Upper lobe of right lung (tissue), 1 donor: ENCODE measurements at places on chromosomes 7 and 10. TPM values are rescaled to one million over a fixed set of nuclear protein-coding genes. Genes with fewer than 3 reads are reported as not detected.

Gene RBM20
- 0.41 TPM for total RNA-seq

Gene ANKRD61
- total RNA-seq, result not detected

Gene TAS2R41
- total RNA-seq, result not detected

Gene ORC5
- total RNA-seq, result 13.6 TPM

Gene FAM25C
- total RNA-seq, result not detected

Gene SEMA4G
- 6.7 TPM for total RNA-seq

Gene CRHR2
- total RNA-seq, result not detected

Gene MTURN
- total RNA-seq, result 31.3 TPM

Gene POMZP3
- 12.0 TPM for total RNA-seq

- H3K4me3 ChIP-seq, result no peak overlapping the region
- DNase-seq, result peak; percentile 47
- H3K27me3 ChIP-seq, result no peaks in the 10 kb centered on the region
- H3K27ac ChIP-seq, result no peak overlapping the region
- H3K36me3 ChIP-seq, result no peaks in the 10 kb centered on the region
- peaks cover 6% of the 10 kb centered on the region for H3K4me1 ChIP-seq
These were observed 191.0 kb downstream of the MAD1L1 start for GRCh38 chr7:2041496-2042367.

GRCh38 chr7:38481401-38481800 is 149.8 kb downstream of the AMPH start:
- H3K4me3 ChIP-seq, result no peak overlapping the region
- H3K4me1 ChIP-seq, result no peaks in the 10 kb centered on the region
- H3K36me3 ChIP-seq, result no peaks in the 10 kb centered on the region
- no peak for DNase-seq
- no peaks in the 10 kb centered on the region for H3K27me3 ChIP-seq

GRCh38 chr10:96415891-96416554 is 57.2 kb upstream of the OPALIN start:
- no peak for DNase-seq
- H3K36me3 ChIP-seq, result no peaks in the 10 kb centered on the region
- H3K27me3 ChIP-seq, result peaks cover 5% of the 10 kb centered on the region
- no peak overlapping the region for H3K4me3 ChIP-seq
- H3K4me1 ChIP-seq, result peaks cover 3% of the 10 kb centered on the region

DNA sequence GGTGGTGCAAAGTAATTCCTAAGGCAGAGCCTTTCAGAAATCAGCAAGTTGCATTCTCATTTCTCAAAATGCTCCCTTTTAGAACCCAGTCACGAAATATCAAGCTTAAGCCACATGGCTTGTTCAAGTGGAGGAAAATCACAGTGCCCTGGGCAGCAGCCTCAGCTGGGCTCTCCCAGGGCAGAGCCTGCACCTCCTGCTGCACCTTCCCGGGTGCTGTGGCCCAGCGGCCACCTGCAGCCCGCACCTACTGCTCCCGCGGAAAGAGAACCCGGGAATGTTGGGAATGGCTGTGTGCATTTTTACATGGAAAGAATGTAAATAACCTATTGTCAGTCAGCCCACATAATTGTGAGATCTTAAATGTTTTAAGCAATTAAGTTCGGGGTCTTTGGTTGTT is 396.5 kb upstream of the VSTM2A start:
- DNase-seq, result no peak
- H3K27me3 ChIP-seq, result no peaks in the 10 kb centered on the region
- H3K4me3 ChIP-seq, result no peak overlapping the region
- no peak overlapping the region for H3K27ac ChIP-seq
- no peaks in the 10 kb centered on the region for H3K4me1 ChIP-seq
- no peaks in the 10 kb centered on the region for H3K36me3 ChIP-seq

- no peak overlapping the region for H3K4me3 ChIP-seq
- no peaks in the 10 kb centered on the region for H3K4me1 ChIP-seq
- no peaks in the 10 kb centered on the region for H3K27me3 ChIP-seq
- DNase-seq, result no peak
- no peaks in the 10 kb centered on the region for H3K36me3 ChIP-seq
These were observed 1.9 kb upstream of the MYH16 start for GRCh38 chr7:99270702-99271101.

DNA sequence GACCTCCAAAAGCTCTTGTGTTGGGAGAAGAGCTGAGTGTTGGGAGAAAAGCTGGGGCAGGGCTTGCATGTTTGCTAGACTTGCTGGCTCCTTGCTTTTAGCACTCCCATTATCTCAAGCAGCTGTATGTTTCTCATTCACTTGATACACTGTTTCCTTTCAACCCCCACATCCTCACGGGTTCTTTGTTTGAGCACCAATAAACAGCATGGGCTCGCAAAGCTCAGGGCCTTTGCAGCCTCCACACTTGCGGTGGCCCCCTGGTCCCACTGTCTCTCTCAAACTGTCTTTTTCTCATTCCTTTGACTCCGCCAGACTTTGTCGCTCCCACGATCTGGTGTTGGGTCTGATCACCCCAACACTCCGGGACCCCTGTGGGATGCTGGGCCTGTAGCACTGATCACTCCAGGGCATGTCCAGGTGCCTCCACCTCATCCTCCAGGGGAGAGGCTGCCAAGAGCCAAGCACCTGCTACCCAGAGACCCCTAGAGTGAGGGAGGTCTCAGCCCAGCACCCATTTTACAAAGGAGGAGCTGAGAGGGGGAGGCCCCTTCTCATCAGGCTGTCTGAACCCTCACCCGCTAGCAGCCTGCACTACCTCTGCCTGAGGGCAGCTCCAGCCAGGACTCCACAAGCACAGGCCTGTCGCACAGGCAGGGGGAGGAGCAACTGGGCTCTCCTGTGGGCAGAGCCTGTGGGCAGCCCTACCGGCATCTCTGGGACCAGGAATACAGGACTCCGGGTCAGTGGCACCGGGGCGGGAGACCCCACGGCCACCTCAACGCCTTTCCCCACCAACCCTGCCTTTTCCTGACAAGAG is 49.1 kb upstream of the MSMB start:
- no peaks in the 10 kb centered on the region for H3K27me3 ChIP-seq
- no peak for DNase-seq
- no peaks in the 10 kb centered on the region for H3K36me3 ChIP-seq
- no peaks in the 10 kb centered on the region for H3K4me1 ChIP-seq

GRCh38 chr7:97847791-97848190 is 24.4 kb downstream of the ASNS start:
- H3K27ac ChIP-seq, result no peak overlapping the region
- no peaks in the 10 kb centered on the region for H3K27me3 ChIP-seq
- DNase-seq, result no peak
- no peaks in the 10 kb centered on the region for H3K4me1 ChIP-seq

- no peak overlapping the region for H3K27ac ChIP-seq
- H3K36me3 ChIP-seq, result no peaks in the 10 kb centered on the region
- H3K4me1 ChIP-seq, result no peaks in the 10 kb centered on the region
- no peak for DNase-seq
- H3K4me3 ChIP-seq, result no peak overlapping the region
These were observed 162.5 kb upstream of the CELF2 start for GRCh38 chr10:10855151-10855581.

GRCh38 chr7:21364801-21365271 is 63.0 kb upstream of the SP4 start:
- no peak for DNase-seq
- H3K4me3 ChIP-seq, result no peak overlapping the region
- no peaks in the 10 kb centered on the region for H3K4me1 ChIP-seq
- H3K36me3 ChIP-seq, result no peaks in the 10 kb centered on the region

- no peak for DNase-seq
- no peak overlapping the region for H3K4me3 ChIP-seq
- no peaks in the 10 kb centered on the region for H3K27me3 ChIP-seq
- H3K27ac ChIP-seq, result no peak overlapping the region
These were observed 76.1 kb upstream of the ANK3 start for GRCh38 chr10:60465801-60466200.

GRCh38 chr7:31079126-31079823 is 27.2 kb downstream of the ADCYAP1R1 start:
- no peak overlapping the region for H3K4me3 ChIP-seq
- peak; percentile 53 for DNase-seq
- H3K27ac ChIP-seq, result no peak overlapping the region
- H3K4me1 ChIP-seq, result no peaks in the 10 kb centered on the region
- no peaks in the 10 kb centered on the region for H3K36me3 ChIP-seq

DNA sequence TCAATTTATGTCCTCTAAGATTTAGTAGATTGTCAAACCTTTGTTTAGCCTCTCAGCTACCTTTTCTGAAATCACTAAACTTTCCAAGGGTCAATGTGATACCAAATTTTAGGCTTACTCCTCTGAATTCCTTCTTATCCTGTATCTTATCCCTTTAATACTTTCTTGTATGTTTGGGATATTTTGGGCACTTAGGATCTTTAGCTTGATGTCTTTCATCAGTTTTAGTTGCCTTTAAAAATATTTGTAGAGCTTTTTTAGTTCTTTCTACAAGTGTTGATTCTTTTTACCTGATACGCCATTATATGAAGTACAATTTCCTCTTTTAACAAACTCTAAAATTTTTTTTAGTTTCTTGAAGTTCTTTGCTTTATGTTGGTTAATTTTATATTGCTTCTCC is 30.7 kb upstream of the HDAC9 start:
- no peaks in the 10 kb centered on the region for H3K36me3 ChIP-seq
- H3K4me1 ChIP-seq, result no peaks in the 10 kb centered on the region
- no peak overlapping the region for H3K27ac ChIP-seq
- no peak overlapping the region for H3K4me3 ChIP-seq
- no peak for DNase-seq
- no peaks in the 10 kb centered on the region for H3K27me3 ChIP-seq

GRCh38 chr7:94177441-94177840 is 173.3 kb upstream of the BET1 start:
- no peak for DNase-seq
- no peak overlapping the region for H3K4me3 ChIP-seq
- no peaks in the 10 kb centered on the region for H3K27me3 ChIP-seq
- H3K27ac ChIP-seq, result no peak overlapping the region
- H3K36me3 ChIP-seq, result no peaks in the 10 kb centered on the region

DNA sequence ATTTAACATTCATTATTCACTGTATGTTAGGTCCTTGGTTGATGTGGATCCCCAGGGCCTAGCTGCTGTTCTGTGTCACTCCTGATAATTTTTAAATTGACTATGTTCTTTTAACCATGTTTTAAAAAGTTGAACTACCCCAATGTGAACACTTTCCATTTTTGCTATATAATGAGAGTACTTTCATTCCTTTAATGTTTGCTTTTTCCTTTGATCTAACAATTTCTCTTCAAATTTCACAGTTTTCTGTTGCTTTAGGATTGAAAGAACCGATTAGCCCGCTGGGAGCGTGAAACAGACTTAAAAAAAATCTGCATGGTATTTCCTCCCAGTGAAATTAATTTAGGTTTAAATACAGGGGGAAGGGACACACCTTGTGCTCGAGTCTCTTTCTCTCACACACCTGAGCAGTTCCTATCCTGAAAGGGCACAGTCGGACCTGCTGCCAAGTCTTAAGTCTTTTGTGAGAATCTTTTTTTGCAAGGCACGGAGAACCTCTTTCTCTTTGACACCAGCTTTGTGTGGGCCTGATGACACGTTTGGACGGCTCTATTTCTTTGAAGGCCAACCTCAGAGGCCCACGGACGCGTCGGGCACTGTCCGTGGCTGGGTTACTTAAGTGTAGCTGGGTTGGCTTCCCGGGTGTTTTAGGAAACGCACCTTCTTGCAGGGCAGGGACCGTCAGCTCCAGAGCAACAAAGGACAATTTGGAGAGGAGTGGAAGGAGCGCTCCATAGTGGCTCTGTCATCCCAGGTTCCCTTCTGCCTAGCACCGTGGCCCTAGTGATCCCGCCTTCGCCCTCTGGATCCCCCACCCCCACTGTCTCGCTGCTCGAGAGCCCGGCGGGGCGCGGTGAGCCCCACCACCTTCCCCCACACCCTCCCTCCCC is 1.0 kb upstream of the CHN2 start:
- DNase-seq, result no peak
- H3K36me3 ChIP-seq, result no peaks in the 10 kb centered on the region
- peaks cover 7% of the 10 kb centered on the region for H3K4me1 ChIP-seq
- H3K27ac ChIP-seq, result no peak overlapping the region

DNA sequence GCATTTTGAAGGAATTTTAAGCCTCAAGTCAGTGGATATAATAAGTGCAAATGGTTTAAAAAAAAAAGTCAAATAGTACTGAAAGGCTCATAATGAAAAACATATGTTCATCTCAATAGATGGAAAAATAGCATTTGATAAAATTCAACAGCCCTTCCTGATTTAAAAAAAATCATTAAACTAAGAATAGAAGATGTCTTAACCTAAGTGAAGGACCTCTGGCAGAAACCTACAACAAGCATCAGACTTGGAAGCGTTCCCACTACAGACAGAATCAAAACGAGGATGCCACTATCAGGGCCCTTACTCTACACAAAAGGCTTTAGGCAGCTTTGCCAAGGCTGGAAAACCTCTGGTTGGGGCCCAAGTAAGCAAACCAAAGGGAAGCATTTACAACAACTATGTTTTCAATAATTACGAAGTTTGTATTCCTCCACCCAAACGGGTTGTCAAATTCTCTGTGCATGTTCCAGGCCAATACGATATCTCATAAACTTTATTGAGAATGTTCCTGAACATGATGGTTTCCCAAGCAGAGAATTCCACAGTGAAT is 45.1 kb downstream of the CYTH3 start:
- DNase-seq, result no peak
- H3K4me1 ChIP-seq, result peaks cover 46% of the 10 kb centered on the region
- no peak overlapping the region for H3K27ac ChIP-seq

DNA sequence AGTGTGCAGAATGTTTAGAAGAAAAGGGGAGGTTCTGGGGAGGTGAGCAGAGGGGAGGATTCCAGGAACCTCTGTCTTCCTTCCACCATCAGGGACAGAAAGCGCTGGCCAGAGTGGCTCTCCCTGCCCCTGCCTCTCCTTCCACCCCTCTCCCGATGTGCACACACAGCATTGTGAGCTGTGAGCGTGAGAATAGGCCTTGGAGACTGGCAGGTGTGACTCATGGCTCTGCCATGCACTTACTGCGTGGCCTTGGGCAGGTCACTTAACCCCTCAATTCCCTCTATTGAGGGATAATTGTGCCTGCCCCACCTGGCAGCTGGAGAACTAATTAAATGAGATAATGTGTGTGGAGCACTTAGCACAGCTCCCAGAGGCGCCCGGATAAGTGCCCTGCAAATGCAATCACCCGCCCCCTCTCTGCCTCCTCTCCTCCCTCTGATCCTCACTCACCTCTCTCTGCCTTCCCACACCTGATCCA is 115.4 kb downstream of the ZMIZ1 start:
- DNase-seq, result no peak
- H3K27ac ChIP-seq, result peak overlapping the region; percentile 79
- no peak overlapping the region for H3K4me3 ChIP-seq
- H3K36me3 ChIP-seq, result peaks cover 7% of the 10 kb centered on the region

- no peak overlapping the region for H3K27ac ChIP-seq
- no peak overlapping the region for H3K4me3 ChIP-seq
- H3K4me1 ChIP-seq, result peaks cover 3% of the 10 kb centered on the region
These were observed 65.6 kb downstream of the FOXL3 start for GRCh38 chr7:355568-355967.

DNA sequence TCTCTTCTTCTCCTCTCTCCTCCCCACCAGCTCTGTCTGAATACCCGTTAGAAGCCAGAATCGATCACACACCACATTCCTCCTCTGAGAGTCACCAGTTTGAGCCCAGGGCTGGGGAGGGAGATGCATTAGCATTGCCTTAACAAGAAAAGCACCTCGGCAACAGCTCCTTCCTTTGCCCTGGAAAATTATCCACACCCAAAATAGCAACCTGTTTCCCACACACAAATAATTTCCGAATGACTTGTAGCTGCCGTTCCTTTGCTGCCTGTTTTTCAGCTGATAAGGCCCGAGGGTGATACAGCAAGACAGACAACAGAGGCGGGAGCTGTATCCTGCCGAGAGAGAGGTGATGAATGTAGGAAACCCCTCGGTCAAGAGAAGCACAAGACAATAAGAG is 91.3 kb downstream of the CPXM2 start:
- H3K4me1 ChIP-seq, result no peaks in the 10 kb centered on the region
- no peak overlapping the region for H3K27ac ChIP-seq
- no peaks in the 10 kb centered on the region for H3K27me3 ChIP-seq
